ENCODE measurements at places on chromosomes 1 and 21.

DNA sequence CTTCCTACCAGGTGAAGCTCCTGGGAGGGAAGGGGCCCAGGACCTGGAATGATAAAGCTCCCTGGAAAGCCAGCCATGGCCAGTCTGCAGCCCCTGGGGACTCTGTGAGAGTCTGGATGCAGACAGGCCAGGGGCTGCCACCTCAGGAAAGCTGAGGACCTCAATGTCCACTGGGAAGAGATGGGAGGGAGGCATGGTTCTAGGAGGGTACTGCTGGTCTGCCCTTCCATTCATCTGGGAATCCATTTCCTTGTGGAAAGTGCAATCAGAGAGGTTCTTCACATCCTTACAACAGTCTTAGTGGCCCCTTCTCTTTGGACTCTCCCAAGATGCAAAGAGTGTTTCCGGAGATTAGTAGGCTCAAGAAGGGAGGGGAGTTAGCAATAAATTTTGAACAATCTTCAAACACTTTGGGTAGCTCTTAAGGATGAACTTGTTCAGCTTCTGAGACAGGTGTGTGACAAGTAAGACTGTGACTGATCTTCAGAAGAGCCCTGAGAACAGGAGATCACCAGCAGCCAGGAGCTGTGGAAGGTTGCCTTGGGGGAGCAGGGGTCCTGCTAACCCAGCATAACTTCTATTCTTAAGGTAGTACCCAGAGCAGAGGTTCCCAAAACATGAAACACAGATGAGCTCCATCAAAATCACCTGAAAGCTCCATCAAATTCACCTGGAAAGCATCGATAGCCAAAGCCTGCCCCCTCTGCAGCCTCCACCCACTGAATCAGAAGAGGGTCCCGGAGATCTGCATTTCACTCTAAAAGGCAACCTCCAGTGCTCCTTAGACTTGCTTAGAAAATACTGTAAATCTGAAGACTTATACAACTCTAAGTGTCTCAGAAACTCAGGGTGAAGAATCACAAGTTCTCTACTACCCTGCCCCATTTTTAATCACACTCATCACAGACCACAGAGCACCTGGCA lies 616 bp upstream of the LAX1 start:
- no peak for DNase-seq

- no peak for DNase-seq
These were observed 49.7 kb downstream of the C21orf91 start for GRCh38 chr21:17769447-17769845.

- DNase-seq, result no peak
These were observed 32.6 kb downstream of the OR2G3 start for GRCh38 chr1:247638011-247638410.

DNA sequence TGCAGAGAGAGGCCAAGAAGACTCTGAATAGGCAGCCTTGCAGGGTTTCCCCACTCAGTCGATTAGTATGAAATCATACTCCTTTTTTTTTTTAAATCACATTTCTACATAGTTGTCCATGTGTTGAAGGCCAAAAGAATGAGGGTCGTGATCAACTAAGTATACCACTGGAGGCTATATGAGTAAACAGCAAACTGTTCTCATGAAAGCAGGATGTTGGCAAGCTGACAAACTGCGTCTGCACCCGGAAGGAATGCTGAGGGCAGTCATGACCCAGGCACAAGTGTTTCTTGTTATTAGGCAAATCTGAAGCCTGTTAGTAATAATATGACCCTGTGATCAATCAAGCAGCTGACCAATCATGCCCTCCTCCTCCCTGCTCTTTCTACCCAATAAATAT lies 213.2 kb downstream of the USH2A start:
- DNase-seq, result no peak

GRCh38 chr1:53470584-53470983 lies 11.4 kb downstream of the DMRTB1 start:
- no peak for DNase-seq

DNA sequence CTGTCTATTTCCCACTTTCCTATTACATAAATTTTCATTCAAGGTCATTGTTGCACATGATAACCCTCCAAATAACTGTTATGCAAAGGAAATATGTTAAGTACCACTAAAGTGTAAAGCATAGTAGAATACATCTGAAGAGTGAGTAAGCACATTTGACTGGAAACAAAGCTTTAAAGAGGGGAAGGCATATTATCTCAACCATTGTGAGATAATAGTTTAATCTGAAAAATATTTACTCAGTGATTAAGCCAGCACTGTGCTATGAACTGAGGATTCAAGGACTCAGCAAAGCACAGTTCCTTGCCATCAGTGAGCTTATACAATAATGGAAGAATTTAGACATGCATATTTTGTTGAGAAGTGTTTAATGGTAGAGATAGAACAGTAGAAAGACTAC lies 127.4 kb downstream of the HMCN1 start:
- no peak for DNase-seq

GRCh38 chr1:42170779-42171621 lies 6.5 kb upstream of the GUCA2A start:
- DNase-seq, result no peak

DNA sequence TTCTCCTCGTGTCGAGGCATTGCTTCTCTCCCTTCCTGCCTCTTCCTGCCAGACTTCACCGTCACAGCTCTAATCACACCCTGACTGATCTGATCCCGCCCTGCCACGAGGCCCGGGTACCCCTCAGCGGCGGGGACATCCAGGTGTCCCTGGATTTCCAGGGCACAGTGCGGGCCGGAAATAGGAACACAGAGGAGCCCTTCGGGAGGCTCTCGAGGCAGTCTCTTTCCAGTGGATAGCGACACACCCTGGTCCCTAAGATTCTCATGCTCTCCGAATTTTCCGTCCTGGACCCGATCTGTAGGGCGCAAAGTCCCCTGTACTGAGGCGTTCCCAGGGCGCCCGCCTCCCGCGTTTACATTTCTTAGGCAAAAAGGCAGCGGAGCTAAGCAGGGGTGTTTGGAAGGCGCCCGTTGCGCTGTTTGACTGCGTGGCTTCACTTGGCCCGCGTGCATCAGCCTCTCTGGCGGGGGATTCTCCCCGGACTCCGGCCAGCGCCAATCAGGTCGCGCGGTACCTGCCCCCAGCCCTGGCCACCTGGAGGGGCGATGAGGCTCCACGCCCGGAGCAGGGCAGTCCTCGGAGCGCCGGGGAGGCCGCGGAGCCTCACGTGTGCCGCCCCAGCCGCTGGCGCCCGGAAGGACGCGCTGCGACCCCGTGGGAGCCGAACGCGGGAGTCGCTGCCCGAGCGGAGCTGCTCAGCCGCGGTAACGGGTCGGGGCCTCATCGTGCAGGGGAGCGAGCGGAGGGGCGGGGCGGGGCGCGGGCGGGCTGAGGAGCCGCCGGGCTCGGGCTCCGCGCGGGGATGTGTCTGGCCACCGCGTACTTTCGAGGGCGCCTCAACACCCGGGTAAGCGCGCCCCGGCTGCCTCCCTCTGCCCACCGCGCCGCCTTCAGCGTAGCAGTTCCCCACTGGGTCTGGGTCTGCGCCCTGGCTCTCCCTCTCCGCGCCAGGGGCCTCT lies at the start of gene FAM163A:
Gene FAM163A, plus strand, starts transcription at position 575 of the 962 bp plus-strand sequence. CDS start 69,807 bp downstream, outside the sequence.
- no peak for DNase-seq

- DNase-seq, result no peak
These were observed 29.4 kb upstream of the SSX2IP start for GRCh38 chr1:84719543-84720217.

DNA sequence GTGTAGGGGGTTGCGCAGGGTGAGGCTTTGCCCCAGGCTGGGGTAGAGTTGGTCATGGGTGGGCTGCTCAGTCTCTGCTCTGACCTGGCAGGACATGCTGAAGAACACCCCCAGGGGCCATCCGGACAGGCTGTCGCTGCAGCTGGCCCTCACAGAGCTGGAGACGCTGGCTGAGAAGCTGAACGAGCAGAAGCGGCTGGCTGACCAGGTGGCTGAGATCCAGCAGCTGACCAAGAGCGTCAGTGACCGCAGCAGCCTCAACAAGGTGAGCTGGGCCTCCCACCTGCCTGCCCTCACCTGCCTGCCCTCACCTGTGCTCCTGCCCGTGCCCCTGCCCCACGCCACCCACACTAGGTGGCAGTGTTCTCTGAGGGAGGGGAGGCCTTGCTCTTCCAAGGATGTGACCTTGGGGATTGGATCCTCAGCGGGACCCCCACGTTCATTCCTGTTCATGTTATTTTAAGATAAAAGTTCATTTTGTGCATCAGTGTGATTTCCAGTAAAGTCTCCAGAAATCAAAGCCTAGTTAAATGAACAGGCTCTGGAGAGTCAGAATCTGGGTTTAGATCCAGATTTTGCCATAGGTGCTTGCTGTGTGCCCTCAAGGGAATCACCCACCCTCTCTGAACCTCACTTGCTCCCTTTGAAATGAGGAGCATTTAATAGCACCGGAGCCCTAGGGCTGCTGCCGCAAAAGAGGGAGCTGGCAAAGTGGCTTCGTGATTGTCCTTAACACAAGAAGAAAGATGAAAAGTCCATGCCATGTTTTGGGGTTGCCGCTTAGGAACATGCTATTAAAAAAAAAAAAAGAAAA lies 87.9 kb downstream of the ARHGEF10L start:
- DNase-seq, result no peak

DNA sequence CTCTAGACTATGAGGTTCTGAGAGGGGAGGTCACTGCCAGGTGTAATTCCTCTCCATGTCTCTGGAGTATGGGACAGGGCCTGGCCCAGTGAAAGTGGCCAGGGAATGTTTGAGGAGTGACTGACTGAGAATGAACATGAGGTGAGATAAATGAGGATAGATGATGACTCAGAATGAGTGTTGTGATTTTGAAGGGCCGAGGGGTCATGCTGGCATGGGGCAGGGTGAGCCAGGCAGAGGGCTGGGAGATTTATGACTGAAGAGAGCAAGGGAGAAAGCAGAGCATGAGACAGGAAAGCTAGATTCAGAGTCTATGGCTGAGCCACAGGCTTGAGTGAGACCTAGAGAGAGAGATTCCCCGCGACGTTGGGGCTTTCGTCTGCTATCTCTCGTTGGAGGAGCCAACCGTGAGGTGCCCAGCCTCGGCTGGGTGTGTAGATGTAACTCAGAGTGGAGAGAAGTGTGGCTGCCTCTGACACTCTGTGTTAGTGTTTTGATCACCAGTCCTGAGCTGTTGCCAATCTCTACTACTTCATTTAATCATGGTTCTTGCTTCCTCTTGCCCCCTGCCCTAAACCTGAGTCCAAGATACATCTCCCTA lies 50.1 kb downstream of the FOXD2 start:
- DNase-seq, result no peak

GRCh38 chr1:112702420-112703261 lies 4.3 kb downstream of the RHOC start:
- no peak for DNase-seq

GRCh38 chr21:38303300-38303699 lies 46.5 kb downstream of the KCNJ15 start:
- DNase-seq, result no peak

DNA sequence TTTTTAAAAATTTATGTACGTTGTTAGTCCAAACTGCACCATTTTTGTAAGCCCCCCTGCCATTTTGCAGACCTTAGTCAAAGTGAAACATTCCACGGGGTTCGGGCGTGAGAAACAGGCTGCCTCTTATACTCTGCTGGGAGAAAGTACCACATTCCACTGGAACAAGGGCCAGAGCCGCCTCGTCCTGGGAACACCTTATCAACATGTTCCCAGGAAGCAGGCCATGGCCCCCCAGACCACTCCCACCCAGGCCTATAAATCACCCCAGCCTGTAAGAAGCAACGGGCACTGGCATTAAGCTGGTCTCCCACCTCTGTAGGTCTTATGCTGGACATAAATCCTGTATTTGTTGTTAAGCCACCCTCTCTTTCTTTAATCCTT lies 854 bp upstream of the ZRANB2 start:
- no peak for DNase-seq

DNA sequence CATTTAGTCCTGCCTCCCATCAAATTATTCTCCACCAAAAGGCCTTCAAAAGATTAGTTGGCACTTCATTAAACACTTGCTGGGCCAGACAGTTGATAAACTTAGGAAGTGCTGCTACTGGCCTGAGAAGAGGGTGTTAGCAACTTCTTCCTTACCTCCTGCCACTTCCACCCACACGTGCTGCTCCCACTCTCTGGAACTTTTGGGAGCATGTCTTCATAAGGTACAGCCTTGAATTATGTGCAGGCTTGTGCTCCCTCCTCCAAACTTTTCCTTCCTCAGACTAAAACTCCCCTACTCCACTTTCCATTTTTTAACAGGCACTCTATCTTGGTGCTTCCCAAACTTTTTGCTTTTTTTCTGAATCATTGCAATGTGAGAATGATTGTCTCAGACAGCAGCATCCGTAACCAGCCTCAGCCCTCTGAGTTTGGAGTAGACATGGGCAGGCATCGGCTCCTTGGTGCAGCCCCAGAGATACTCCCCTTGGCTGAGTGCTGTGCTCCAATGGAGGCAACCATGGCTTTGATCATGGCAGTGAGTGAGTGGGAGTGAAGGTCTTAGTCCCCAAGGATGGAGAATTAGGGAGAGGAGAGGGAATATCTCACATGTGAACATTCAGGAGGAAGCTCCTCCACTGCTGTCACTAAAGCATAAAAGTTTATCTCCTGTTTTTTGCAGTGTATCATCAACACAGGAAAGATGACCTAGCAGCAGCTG lies 8.7 kb upstream of the LELP1 start:
- no peak for DNase-seq

DNA sequence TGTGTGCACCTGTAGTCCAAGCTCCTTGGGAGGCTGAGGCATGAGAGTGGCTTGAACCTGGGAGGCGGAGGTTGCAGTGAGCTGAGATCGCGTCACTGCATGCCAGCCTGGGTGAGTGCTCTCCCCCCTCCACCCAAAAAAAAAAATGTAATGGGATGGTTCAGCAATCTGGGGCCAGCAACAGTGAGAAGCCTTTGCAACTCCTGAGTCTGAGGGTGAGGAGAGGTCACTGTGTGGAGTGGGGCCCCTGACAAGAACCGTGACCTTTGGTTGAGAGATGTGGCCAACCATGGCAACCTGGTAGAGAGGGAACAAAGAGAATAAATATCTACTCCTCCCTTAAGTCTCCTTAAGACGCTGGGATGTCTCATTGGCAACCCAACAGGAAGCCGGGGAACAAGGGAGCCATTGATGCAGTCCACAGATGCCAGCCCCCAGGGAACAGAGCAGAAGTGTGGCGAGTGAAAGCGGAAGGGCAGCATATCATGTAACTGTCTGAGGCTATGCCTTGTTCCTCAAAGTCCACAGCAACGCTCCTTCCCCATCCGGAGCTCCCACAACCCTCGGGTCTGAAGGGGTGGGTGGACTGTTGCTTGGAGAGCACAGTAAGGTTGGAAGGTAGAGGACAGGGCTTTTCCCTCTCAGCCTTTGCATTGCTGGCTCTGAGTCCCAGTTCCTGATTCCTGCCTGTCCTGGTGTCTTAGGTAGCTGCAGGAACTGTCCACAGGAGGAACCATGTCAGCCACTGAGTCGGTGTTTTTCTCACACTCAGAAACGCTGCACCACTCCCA lies 8.3 kb downstream of the TRNP1 start:
- DNase-seq, result peak; percentile 90

GRCh38 chr1:35561297-35561971 lies 3.8 kb downstream of the NCDN start:
- DNase-seq, result no peak

GRCh38 chr1:150165622-150166612 lies 16.2 kb downstream of the PLEKHO1 start:
- DNase-seq, result no peak

GRCh38 chr1:211126622-211127021 lies 7.3 kb downstream of the KCNH1 start:
- no peak for DNase-seq

- no peak for DNase-seq
These were observed 576.2 kb downstream of the MATN1 start for GRCh38 chr1:30147188-30147587.
